ENCODE measurements at places on chromosomes 1 and 21. TPM values are rescaled to one million over a fixed set of nuclear protein-coding genes. Genes with fewer than 3 reads are reported as not detected.

DNA sequence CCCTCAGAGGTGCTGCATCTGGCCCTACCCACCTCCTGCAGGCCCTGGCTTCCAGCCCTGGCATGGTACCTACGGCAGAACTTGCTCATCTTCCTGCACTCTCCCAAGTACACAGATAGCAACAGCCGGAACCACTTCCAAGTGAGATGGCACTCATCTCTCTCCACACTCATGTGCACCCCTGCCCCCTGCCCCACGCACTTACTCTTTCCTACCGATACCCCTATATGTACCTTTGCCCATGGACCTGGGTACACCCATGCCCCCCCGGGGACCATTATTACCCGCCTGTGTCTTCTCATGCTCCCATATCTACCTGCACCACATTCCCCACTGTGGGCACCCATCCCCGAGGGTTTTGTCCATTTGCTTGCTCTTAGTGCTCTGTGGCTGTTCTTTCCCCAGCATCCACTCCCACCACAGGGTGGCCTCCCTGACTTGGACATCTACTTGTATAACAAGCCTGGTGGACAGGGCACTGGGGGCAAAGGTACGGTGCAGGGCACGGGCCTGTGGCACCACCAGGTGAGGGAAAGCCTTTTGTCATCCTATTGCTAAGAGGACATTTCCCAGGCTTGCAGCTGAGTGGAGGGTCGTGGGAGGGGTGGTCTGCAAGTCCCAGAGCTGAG is 14.7 kb downstream of the HYI start:
- no peak for DNase-seq

DNA sequence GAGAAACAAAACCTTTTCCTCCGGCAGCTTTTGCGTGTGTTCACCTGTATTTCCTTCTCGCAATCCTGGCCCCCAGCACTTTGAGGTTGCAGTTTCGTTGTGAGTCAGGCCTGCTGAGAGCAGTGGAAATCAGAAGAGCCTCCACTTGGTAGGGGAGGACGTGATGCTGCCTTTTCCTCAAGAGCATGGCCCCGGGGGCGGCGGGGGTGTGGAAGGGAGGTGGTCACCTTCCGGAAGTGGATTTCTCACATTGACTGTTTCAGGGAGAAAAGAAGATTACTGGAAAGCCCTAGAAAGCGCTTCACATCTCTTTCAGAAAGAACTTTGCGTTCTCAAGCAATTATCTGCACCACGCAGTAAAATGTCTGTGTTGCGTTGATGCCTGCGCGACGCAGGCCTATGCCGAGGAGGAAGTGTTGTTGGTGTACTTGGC is 12.2 kb upstream of the IL10 start:
- DNase-seq: no peak

- DNase-seq: peak; percentile 21
Observed at GRCh38 chr1:37306461-37306860, 167.9 kb upstream of the ZC3H12A start.

GRCh38 chr1:77218477-77219165 is 609 bp downstream of the PIGK start:
- DNase-seq: no peak

GRCh38 chr21:14353231-14353630 is 29.7 kb downstream of the HSPA13 start:
- DNase-seq: no peak

DNA sequence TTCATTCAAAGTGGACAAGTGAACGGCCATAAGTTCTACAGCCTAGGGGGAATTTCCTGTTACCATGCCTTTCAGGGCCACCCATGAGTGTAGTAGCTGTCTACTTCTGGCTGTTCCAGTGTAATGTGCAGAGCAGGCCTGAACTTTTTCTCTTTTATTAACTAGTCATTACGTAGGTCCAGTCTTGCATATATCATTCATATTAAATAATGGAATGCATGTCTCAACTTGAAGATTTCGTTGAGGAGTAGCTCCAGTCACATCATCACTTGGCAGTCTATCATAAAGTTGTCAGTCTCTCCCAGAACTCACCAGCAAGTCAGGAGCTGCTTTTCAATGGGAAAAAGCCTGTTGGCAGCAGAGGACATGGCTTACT is 12.0 kb upstream of the GIPC2 start:
- DNase-seq: no peak

DNA sequence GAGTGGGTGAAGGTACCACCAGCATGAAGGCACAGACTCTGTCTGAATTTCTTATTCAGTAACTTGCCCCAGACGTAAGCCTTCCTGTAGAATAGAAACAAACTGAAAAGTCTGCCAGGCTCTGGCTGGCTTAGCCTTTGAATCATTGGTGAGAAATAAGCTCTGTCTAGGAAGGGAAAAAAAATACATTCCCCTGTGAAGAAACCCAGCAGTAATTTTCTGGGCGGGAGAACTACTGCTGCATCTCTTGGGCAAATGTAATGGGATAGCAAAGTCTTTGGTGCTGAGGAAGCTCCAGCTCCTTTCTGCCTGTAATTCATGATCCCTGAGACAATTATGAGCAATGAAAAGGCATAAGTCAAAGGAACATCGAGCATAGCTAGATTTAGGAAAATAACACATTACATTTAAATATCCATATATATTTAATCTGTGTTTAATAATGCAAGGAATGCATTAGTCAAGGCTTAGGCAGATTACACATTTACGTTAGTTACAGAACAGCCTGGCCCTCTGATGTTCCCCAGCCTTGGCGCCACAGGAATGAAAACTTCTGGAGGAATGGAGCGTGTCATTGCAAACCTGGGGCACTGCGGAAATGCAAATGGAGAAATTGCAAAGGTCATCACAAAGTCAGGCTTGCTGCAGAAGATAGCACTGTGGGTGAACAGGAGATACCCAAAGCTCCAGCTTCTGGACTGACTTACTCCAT is 216.3 kb upstream of the CAMK1G start:
- DNase-seq: no peak

DNA sequence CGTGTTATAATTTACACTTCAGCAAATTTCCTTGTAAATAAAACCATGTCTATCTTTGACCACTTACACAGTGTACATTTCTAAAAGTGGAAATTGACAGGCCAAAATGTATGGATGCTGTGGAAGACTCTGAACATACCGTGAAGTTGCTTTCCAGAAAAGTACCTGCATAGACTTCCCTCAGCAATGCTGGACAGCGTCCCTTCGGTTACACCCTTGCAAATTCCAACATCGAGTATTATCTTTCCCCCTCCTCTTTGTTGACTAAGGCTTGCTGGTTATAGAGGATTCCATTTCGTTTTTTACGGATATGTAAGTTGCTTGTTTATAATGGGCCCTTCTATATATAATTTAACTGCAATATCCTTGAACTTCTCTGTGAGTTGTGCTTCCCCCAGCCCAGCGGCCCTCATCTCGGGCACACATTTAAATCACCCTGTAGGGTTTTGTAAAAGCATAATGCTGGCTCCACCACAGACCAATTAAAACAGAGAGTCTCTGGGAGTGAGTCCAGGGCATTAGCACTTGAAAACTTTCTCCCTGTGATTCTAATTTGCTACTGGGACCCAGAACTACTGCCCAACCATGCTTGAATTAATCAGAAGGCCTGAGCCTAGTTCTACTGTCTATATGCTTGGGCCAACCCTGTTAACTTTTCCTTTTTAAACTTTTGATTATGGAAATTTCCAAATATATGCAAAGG is 230.3 kb downstream of the GRIK3 start:
- no peak for DNase-seq

DNA sequence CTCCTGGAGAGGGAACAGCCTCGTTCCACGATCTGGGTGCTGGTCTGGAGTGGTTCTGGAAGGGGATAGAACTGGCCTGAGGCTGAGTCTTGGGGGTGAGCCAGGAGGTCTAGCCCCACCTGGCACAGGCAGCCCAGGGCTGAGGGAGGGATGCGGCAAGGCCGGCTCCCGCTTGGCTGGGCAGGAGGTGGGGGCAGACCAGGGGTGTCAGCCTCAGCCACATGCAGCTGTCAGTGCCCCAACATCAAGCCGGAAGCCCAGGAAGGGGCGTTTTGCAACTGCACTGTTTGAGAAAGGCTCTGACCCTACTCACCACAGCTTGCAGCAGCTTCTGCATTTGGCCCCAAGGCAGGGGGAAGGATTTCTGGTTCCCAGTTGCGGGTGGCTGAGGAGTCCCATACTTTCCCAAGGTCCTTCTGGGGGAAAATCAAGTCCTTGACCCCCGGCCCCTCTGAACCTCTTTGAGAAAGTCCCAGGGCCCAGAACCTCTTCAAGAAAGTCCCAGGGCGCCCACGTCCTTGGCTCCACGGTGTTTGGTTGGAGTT is 2.0 kb downstream of the EFHD2 start:
- DNase-seq: peak; percentile 81

GRCh38 chr1:160115545-160116282 is at the start of gene ATP1A2:
ATP1A2 (plus strand) TSS chr1:160115759; CDS start chr1:160115862, 103 bp downstream.
- DNase-seq: no peak

DNA sequence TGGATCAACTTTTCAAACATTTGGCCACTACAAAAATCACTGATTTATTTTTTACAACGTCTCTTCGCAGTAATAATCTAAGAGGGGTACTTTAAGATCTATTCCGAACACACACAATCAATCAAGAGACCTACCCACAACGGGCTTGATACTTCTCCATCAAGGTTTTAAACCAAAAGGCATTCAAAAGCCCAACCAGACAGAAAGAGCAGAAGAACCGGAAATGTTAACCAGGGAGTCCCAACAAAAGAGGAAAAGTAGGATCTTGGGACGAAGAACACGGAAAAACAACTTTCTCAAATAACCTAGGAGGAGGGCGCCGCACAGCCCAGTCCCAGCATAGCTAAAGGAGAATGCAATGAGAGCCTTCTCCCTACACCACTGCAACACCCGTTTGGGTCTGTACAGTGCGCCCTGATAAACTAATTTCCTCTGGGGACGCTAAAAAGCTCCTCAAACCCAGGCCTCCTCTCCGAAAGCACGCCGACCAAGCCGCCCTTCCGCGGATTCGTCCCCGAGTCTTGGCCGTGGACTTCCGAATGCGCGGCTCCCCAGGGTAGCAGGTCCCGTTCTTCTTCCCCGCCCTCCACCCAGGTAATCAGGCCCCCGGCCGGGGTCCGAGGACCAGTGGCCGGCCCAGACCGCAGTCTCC is 623 bp downstream of the RPL22 start:
- DNase-seq: no peak

DNA sequence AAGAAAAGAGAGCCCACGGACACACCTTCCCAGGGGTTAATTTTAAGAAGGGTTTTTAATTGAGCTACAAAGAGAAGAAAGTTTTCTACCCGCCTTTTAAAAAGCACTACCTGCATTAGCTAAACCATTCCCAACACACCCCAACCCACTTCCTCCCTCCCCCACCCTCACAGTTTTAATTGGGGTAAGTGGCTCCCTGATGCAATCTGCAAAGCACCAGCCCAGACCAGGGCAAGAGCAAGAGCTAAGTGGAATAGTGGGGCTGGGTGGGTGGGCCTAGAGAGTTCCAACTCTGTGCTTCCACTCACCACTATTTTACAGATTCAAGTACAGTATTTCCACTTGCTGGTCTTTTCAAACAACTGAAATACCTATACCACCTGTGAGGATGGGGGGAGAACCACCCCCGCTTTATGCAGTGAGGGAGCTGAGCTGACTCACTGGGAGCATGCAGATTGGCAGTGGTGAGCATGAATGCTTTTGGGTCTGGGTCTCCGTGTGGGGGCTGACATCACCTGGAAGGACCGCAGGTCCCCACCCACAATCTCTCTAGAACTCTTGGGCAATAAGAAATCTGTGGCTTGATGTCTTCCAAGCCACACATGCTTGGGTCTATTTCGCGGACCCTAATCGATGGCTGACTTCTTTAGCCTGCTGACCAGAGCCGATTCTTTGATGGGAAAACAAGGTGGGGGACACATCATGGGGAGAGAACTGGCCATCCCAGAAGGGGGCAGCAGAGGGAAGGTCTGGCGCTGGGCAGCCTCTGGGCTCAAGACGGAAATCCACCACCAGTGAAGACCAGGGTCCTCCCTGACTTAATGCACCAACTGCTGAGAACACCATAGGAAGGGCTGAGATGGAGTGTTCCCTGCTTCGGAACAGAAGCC is 95.5 kb downstream of the SSBP3 start:
- no peak for DNase-seq

DNA sequence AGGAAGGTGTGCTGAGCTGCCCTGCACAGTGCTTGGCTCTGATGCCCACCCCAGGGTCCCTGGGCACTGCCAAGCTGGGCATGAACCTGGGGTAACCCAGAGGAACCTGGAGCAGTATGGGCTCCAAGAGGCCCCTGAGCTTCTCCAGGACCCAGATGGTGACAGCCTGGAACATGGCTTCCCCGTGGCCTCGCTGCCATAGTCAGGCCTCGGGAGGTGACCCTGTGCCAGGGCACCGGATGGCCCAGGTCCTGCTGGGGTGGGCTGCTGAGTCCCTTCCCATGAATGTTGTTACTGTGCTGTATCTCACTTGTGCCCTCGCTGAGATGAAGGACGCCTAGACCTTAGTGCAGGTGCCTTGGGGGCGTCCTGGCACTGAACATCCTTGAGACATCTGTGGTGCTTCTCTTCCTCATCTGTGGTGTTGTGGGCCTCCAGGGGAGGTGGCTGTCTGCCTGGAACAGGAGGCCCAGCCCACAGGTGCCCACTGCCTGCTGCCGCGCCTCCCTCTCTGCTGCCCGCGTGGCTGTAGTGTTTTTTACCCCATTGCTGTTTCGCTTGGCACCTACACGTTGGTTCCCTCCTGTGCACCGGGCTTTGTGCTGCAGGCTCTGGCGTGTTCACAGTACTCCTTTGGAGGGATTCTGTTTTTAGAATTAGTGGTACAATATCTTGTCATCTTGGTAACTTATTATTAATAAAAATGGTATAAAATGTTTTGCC is 160.3 kb downstream of the PCBP3 start:
- DNase-seq: no peak

GRCh38 chr1:209045331-209046057 is 538.0 kb upstream of the CAMK1G start:
- DNase-seq: no peak

DNA sequence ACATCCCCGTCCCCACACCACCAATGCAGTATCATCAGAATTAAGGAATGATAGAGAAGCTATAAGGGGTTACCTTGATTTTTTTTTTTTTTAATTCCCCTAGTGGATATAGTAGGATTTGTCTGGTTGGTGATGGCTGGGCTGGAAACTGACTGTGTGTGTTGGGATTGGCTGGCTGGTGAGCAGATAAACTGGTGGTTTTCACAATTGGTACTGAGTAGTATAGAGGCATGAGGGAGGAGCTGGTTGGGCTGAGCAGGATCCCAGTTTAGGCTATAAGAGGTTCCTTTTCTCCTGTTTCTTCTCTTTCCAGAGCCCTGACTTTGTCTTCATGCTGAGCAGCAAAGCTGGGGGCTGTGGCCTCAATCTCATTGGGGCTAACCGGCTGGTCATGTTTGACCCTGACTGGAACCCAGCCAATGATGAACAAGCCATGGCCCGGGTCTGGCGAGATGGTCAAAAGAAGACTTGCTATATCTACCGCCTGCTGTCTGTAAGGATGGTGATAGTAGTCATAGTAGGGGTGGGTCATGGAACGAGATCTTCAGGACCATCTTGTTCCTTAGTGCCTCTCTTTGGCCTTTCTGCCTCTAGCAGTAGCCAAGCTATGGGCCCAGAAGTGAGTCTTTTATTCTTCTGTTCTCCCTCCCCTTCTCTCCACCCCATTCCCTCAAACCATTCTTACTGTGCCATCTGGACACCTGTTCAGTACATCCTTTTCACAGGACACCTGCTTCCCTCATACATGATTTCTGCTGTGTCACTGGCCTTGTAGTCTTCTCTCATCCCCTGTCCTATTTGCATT is 26.9 kb downstream of the RAD54L start:
- no peak for DNase-seq

The PYHIN1 gene
- total RNA-seq: 3.5 TPM

The DENND2D gene
- 78.8 TPM for total RNA-seq

The KPRP gene
- total RNA-seq: not detected

The PTPN7 gene
- total RNA-seq: 2.7 TPM

The LRRN2 gene
- 7.1 TPM for total RNA-seq

The KHDC4 gene
- total RNA-seq: 39.3 TPM

The CFAP57 gene
- total RNA-seq: 2.4 TPM

The S100A16 gene
- 145 TPM for total RNA-seq

All from left lung (tissue), 14 donors.